ENCODE measurements at places on chromosomes 2 and 18. TPM values are rescaled to one million over a fixed set of nuclear protein-coding genes. Genes with fewer than 3 reads are reported as not detected.

Gene ZNF804A
- polyA plus RNA-seq: 0.22 TPM

- DNase-seq: no peak
- H3K27ac ChIP-seq: no peak overlapping the region
- no peaks in the 10 kb centered on the region for H3K4me1 ChIP-seq
- no peaks in the 10 kb centered on the region for H3K27me3 ChIP-seq
- H3K4me3 ChIP-seq: no peak overlapping the region
Measured at GRCh38 chr2:166068981-166069380, 58.8 kb downstream of the SCN1A start.

Gene CTAGE1
- polyA plus RNA-seq: not detected

DNA sequence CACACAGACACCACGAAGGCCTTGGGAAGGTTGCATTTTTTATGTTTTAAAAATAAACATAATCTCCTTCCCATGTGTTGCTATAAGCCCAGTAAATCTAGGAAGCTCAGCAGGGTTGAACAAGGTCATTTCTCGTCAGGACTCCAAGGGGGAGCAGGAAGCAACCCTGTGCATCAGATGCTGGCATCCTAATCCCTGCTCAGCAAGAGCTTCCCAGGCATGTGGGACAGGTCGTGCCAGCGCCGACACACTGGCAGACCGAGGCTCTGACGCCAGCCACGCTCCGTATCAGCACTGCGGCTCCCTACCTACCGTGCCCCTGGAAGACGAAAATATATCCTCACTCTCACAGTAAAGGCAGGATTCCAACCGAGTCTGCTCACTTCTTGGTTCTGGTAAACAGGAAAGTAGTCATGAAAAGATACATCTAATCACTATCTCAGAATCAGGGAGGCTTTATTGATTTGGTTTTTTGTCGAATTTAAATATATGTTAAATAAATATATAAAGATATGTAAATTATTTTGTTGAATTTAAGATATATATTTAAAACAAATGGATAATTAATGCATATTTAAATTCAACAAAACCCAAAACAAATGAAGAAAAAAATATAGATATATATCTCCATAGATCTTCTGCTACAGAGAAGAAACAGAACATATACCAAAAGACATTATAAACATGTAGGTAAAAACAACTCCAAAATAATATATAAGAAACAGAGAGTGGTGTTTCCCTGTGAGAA, 61.4 kb downstream of the TXNL1 start:
- no peaks in the 10 kb centered on the region for H3K4me1 ChIP-seq
- H3K4me3 ChIP-seq: no peak overlapping the region
- no peak overlapping the region for H3K27ac ChIP-seq
- H3K27me3 ChIP-seq: no peaks in the 10 kb centered on the region
- no peak for DNase-seq
- H3K36me3 ChIP-seq: no peaks in the 10 kb centered on the region

- no peak overlapping the region for H3K4me3 ChIP-seq
- DNase-seq: no peak
- no peak overlapping the region for H3K27ac ChIP-seq
- peaks cover 17% of the 10 kb centered on the region for H3K4me1 ChIP-seq
Measured at GRCh38 chr2:74849228-74849892, 15.4 kb downstream of the HK2 start.

Gene ZSWIM2
- polyA plus RNA-seq: not detected

Gene KIF5C
- 0.54 TPM for polyA plus RNA-seq

DNA sequence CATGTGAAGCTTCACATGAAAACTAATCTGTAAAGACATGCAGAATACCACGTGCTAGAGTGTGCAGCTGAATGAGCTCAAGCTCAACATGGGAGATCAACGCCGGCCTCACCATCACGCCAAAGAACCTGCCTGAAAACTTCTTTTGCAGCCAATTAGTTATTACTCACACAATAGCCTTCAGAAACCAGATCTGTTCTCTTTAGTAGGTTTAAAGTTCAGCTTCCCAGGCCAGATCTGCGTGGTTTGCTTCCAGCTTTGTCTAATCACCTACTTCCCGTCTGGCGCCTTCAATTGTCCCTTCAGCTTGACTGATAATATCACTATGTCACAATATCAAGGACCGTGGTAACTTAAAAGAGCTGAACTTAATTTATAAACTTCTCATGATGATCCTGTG, 68.0 kb upstream of the ZNF236 start:
- DNase-seq: no peak
- H3K27me3 ChIP-seq: no peaks in the 10 kb centered on the region
- H3K4me1 ChIP-seq: no peaks in the 10 kb centered on the region
- no peak overlapping the region for H3K4me3 ChIP-seq
- H3K27ac ChIP-seq: no peak overlapping the region
- H3K36me3 ChIP-seq: no peaks in the 10 kb centered on the region

GRCh38 chr2:86194751-86195054, 559 bp downstream of the IMMT start:
- no peaks in the 10 kb centered on the region for H3K4me1 ChIP-seq
- H3K4me3 ChIP-seq: peak overlapping the region; percentile 99
- peak; percentile 97 for DNase-seq

DNA sequence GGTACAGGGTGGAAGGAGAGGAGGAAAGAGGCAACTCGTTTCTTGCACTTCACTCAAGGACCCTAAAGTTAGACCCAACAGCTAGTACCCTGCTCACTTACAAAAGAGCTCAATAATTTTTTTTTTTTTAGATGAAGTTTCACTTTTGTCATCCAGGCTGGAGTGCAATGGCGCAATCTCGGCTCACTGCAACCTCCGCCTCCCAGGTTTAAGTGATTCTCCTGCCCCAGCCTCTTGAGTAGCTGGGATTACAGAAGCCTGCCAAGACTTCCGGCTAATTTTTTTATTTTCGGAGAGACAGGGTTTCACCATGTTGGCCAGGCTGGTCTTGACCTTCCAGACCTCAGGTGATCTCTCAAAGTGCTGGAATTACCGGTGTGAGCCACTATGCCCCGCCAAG, 4.1 kb downstream of the ASB3 start:
- no peak overlapping the region for H3K27ac ChIP-seq
- DNase-seq: no peak
- H3K4me3 ChIP-seq: no peak overlapping the region
- H3K36me3 ChIP-seq: no peaks in the 10 kb centered on the region
- no peaks in the 10 kb centered on the region for H3K27me3 ChIP-seq
- peaks cover 12% of the 10 kb centered on the region for H3K4me1 ChIP-seq

DNA sequence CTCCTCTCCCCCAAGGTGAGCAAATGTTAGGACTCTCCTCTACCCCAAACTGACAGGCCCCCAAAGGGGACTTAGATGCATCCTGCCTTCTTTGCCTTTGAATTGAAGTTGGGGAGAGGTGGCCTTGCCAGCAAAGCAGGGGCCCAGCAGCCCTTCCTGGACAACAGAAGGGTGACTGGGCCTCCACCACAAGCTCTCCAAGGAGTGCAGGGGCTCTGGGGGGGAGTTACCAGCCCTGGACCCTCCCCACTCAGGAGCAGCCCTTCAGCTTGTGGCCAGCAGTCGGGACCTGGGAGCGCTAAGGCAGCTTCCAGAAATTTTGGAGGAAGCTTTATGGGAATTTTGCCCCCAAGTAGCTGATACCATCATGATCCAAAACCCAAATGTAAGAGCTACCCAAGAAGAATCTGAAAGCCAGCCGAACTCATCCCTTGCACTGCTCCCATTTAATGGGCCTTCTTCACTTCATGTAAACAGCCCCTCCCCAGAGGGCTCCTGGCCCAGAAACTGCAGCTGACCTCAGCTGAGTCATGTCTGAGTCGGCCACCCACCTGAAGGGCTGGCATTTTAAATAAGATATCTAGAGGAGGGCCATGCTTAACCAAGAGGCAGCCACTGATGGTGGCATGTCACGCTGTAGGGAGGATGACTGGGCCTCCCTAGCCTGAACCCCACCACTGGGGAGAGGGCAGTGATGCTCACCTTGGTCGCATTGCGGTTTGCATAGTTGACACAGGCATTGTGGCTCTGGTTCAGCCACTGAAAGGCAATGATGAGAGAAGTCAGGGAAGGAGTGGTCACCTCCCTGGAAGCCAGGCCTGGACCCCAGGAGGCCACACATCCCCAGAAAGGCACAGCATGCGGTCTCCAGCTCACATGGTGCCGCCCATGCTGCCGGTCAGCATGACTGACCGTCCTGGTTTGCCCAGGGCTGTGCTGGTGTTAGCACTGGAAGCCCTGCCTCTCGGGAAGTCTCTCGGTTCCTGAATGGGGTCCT, 71.5 kb downstream of the SFXN5 start:
- peak overlapping the region; percentile 62 for H3K27ac ChIP-seq
- peaks cover 43% of the 10 kb centered on the region for H3K36me3 ChIP-seq
- DNase-seq: no peak
- no peak overlapping the region for H3K4me3 ChIP-seq

GRCh38 chr2:18500333-18500732, 60.1 kb downstream of the RDH14 start:
- DNase-seq: no peak
- H3K27me3 ChIP-seq: no peaks in the 10 kb centered on the region
- no peaks in the 10 kb centered on the region for H3K4me1 ChIP-seq
- H3K27ac ChIP-seq: no peak overlapping the region

DNA sequence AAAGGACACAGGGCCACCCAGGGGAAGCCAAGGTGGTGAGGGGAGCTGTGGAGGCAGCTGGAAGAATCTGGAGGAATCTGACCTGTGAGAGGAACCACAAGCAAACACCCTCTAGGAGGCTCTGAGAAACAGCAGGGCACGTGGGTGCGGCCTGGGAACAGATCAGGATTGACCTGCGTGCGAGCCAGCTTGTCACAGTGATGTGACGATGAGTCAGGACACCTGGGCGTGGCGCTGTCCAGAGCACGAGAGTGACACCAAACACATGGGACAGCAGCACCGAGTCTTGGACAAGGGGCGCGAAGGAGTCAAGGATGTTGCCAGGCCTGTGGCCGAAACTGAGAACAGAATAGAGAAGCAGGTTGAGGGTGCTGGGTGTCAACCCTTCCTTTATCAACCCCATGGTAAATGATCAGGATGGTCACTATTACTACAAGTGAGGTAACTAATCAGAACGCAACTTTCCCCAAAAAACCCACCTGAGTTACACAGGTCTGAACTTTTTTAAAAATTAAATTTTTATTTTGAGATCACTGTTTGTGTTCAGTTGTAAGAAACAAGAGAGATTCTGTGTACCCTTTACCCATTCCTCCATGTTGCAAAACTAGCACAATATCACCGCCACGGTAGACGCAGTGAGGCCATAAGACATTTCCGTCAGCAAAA, 637 bp upstream of the SFT2D3 start:
- no peaks in the 10 kb centered on the region for H3K36me3 ChIP-seq
- peak overlapping the region; percentile 55 for H3K4me3 ChIP-seq
- DNase-seq: peak; percentile 92

DNA sequence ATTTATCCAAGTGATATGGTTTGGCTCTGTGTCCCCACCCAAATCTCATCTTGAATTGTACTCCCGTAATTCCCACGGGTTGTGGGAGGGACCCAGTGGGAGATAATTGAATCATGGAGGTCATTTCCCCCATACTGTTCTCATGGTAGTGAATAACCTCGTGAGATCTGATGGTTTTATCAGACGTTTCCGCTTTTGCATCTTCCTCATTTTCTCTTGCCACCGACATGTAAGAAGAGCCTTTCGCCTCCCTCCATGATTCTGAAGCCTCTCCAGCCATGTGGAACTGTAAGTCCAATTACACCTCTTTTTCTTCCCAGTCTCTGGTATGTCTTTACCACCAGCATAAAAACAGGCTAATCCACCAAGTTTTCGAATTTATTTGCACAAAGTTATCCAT, 20.3 kb upstream of the CHST10 start:
- H3K4me1 ChIP-seq: no peaks in the 10 kb centered on the region
- no peak overlapping the region for H3K4me3 ChIP-seq
- no peak overlapping the region for H3K27ac ChIP-seq
- no peaks in the 10 kb centered on the region for H3K36me3 ChIP-seq
- no peak for DNase-seq
- H3K27me3 ChIP-seq: no peaks in the 10 kb centered on the region

DNA sequence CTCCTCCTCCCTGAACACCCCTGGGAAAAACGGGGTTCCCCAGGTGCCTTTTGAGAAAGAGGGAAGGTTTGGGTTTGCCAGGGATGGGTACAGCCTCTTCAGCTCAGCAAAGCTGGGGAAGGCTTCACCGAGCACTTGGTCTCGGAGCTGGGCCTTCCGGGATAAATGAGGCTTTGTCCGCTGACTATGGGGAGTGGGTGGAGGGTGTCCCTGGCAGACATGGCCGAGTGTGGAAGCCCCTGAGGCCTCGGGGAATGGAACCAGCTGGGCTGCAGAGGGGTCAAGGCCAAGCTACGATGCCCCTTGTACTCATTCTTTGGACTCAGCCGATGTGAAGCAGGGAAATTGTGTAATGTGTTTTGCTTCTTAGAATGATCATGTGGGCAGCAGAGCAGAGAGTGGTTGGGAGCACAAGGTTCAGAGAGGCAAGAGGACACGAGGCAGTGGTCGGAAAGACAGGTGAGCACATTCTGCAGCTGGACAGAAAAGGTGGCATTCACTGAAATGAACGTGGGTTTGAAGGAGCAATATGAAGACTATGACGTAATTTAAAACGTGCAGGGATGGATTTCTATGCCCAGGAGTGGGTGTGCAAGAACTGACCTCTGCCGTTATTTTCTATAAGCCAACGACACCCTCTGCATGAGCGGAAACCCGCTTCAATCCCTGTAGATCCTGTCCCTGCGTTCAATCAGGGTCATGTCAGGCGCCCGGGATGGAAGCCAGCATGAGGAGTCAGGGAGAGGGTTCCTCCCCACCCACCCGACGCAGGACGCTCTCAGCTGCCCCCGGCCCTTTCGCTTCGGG, 142.6 kb downstream of the PXDN start:
- no peaks in the 10 kb centered on the region for H3K4me1 ChIP-seq
- DNase-seq: no peak
- no peaks in the 10 kb centered on the region for H3K36me3 ChIP-seq
- peak overlapping the region; percentile 48 for H3K27ac ChIP-seq

Gene RAB17
- polyA plus RNA-seq: 533 TPM

- DNase-seq: no peak
- peaks cover 26% of the 10 kb centered on the region for H3K36me3 ChIP-seq
- no peaks in the 10 kb centered on the region for H3K4me1 ChIP-seq
- H3K4me3 ChIP-seq: no peak overlapping the region
- no peaks in the 10 kb centered on the region for H3K27me3 ChIP-seq
Measured at GRCh38 chr2:172472446-172473033, 45.2 kb downstream of the ITGA6 start.

Gene MEIS1
- polyA plus RNA-seq: 1.1 TPM

DNA sequence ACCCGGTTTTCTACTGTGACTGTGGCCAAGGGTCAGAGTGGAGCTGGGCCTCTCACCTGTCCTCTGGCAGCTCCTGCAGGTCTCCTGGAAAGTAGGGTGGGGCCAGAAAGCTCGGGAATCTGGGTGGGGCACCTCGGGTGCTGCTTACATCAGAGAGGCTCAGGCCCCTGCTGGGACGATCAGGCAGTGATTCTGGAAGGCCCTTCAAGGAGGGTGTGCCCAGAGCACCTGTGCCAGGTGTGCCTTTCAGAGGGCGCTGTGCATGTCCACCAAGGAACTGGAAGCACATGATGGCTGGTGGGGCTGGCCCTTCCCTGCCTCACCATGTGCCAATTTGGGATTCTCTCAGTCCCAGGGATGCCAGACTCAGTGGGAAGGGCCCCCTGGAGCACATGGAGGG, 44.0 kb downstream of the ATP6V1C2 start:
- H3K36me3 ChIP-seq: no peaks in the 10 kb centered on the region
- H3K27me3 ChIP-seq: no peaks in the 10 kb centered on the region
- peaks cover 15% of the 10 kb centered on the region for H3K4me1 ChIP-seq
- no peak overlapping the region for H3K27ac ChIP-seq
- DNase-seq: peak; percentile 84

All from small intestine (tissue), 16 donors.